ENCODE measurements at places on chromosomes 12 and 14.

DNA sequence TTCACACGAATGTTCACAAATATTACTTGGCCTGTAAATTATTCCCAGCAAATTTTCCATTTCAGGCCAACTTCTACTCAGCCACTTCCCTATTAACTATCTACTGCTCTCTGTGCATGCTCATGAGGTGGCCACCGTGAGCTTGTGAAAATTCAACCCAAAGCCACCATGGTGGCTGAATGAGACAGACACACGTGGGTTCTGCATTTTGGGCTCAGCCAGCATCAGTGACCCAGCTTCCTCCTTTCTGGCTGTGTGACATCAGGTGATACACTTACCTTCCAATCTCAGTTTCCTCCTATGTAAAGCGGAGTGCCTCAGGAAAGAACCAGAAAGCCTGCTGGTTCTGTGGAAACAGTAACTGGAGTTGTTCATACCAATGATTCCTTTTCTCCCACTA, 175.8 kb downstream of the FOXN3 start:
- DNase-seq = no peak

- DNase-seq = no peak
These were observed 44.5 kb downstream of the MAP1LC3B2 start for GRCh38 chr12:116603546-116604177.

DNA sequence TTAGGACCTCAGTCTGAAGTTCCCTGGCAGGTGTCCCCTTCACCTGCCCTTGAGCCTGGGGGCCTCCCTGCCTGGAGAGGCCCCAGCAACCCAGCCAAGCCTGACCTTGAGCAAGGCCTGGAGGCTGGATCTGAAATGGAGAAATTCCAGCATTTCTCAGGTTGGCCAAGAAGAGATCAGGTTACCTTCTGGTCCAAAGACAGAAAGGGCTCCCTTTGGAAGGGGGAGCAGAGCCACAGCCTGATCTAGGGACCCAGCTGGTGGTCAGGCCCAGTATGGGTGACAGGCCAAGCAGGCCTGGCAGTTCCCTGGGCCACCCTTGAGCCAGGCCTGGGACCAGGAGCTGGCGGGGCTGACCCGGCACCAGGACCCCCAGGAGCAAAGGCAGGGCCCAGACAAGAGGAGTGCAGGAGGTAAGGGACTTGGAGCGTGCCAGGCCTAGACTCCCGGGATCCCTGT, 82.8 kb downstream of the TNFAIP2 start:
- DNase-seq = no peak

GRCh38 chr14:72256055-72256454, 323.8 kb downstream of the RGS6 start:
- DNase-seq = no peak

GRCh38 chr14:99260116-99260515, 11.9 kb downstream of the BCL11B start:
- no peak for DNase-seq

- no peak for DNase-seq
These were observed 7.6 kb downstream of the ISCA2 start for GRCh38 chr14:74501135-74501614.

GRCh38 chr12:108394196-108394595, 55.1 kb upstream of the CMKLR1 start:
- DNase-seq = no peak

- DNase-seq = no peak
These were observed 43.4 kb upstream of the ST8SIA1 start for GRCh38 chr12:22377731-22378496.

DNA sequence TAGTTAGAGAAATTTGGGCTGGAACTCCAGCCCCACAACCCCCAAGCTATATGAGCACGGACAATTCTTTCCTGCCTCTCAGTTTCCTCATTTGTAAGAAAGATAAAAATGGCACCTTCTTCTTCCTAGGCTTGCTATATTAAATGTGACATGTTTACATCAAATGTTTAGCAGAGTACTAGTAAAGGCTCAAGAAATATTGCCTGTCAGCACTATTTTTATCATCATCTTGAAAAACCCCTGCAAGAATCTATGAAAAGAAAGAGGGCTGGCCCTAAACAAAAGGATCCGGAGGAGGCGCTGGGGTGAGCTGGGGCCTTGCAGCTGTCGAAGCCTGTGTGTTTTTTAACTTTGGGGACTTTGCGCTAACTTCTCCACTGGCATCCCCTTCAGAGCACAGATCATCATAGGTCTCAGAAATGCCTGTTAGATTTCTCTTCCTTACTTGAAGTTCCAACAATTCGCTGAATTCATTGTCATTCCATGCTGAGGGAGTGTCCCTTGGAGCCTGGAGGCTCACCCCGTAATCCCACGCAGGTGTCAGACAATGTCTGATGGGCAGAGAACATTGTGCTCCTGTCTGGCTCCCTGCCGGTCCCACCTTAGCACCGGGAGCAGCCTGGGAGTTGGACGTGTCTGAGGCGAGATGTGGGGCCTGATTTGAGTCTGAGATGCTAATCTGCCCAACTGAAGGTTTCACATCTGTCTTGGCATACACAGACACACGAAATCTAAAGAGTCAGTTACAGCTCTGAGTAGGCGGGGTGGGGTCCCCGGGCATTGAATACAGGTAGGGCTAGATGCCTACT, 206.8 kb downstream of the NUAK1 start:
- DNase-seq = no peak

DNA sequence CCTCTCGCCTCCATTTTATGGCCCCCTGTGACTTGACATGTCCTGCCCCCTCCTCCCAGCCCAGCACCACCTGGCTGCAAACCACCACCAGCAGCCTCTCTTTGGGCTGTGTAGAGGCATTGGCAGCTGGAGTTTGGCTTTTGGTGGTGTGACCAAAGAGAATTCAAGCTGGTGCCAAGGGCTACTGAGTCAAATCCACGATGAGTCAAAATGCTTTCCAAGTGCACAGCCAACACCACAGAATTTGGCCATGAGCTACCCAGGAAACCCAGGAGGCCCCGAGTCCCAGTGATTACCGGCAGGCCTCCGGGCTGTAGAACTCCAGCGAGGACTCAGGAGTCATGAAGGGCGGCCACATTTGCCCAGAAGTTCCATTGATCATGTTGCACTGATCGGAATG, 53.8 kb downstream of the SCARB1 start:
- no peak for DNase-seq

DNA sequence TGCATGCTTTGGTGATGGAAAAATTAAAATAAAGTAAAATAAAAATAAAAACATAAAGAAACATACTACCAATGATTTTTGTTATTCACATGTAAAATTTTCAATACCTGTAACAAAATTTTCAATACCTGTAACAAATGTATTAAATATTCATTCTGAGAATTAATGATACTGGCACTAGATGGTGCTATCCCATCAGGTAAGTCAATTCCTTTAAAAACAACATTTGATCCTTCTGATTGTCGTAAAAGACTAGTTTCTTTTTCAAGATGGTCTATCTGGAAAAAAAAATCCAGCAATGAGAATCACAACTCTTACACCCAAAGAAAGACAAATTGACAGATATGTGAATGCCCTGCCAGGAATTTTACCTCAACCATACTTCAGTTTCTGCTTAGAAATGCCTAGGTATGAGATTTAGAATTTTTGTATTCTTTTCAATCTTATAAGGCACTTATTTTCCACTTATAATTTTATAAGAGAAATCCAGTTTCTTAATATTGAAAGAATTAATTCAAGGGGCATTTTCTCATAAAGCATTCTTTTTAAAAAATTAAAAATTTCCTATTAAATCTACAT, 30.7 kb downstream of the CEP290 start:
- no peak for DNase-seq

- no peak for DNase-seq
These were observed 84.5 kb downstream of the PLEKHG3 start for GRCh38 chr14:64788706-64789105.

DNA sequence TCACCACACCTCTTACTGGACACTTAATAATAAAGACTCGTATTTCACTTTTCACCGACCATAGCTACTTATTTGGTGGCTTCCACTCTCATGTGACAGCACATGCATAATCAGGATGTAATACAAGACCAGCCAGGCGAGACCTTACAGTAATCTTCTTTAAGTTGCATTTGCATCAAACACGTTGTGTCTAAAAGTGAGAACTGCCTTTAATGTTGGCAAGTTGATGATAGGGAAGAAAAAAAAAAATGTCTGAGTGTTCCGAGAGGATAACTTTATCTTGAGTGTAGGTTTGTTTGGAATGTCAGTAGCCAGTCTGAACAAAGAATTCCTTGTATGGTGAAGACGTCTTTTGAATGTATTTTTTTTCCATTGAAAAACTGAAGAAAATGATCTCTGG, 440.4 kb downstream of the ADAMTS20 start:
- no peak for DNase-seq

DNA sequence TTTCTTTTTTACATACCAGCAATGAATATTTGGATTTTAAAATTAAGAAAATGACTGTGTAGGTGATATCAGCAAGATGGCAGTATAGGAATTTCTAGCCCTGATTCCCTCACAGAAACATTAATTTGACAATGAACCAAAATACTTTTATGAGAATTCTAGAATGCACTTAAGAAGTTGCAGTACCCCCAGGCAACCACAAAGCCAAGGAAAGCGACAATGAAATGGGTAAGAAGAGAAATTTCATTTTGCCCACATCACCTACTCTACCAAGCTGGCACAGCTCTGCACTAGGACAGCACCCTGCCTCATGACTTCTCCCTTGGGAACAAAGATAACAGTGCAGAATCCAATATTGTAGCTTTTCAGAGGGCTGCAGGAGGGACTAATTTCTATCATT, 6.6 kb downstream of the OR9K2 start:
- no peak for DNase-seq

GRCh38 chr14:61588419-61588901, 106.9 kb upstream of the HIF1A start:
- no peak for DNase-seq

DNA sequence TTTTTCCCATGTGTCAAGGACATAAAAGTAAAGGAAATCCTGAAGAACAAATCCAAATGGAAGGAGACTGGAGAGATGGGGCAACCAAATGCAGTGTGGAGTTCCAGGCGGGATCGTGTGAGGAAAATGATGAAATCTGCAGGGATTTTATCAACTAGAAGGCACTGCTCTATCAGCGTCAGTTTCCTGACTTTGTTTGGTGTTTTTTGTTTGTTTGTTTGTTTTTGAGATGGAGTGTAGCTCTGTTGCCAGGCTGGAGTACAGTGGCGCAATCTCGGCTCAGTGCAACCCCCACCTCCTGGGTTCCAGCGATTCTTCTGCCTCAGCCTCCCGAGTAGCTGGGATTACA, 43.3 kb upstream of the GPR132 start:
- no peak for DNase-seq

DNA sequence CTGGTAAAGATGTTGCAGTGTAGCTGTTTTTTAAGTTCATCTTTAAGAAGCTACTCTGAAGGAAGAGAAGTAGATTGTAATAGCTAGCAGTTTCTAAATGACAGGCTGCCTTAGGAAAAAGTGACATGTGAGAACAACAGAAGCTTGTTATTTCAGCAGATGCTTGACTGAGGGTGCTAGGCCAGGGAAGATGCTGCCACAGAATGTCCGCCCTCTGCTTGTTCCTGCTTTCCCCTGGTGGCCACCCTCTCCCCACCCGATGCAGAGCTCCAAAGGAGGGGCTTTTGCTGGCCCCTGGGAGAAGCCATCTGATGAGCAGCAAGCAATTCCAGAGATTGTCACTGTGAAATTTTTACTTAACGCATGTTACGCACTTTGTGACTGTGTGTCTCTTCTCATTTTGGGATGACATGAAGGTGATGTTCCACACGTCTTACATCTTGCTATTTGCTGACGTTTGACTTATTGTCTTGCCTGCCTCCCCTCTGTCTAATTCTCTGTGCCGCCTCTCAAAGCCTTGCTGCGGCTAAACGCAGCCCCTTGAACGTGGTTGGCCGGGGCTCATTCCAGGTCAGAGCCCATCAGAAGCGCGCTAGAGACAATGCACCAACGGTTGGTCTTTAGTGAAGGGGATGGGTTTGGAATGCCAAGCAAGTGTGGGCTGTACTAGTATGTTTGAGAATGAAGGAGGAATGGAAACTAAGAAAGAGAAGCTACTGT, 44.8 kb downstream of the WDR20 start:
- DNase-seq = peak; percentile 10

DNA sequence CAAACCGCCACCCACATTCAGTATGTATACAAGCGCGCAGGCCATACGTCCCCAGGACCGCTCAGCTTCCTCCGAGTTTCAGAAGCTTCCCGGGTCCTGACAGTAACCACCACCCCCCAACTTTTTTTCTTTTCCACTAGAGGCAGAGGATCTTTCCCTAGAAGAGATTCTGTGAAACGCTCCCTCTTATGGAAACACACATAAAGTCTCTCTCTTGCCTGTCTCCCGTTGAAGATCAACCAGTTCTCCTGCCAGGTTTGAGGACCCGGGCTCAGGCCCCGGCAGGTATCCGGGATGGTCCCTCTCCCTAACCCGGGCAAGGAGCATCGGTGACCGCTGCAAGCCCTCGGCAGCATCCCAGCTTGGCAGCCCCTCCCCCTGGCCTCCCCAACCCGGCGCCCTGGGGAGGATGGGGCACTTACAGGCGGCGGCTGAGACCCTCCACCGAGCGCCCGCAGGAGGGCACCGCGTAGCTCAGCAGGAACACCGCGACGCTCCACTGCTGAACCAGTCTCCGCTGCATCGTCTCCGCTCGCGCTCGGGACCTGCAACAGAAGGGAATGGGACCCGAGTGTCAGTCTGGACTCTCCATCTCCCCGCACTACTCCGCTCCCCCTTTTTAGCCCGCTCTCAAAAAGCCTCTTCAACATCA, 3.4 kb downstream of the PTHLH start:
- peak; percentile 3 for DNase-seq

- no peak for DNase-seq
These were observed 144.9 kb upstream of the CRY1 start for GRCh38 chr12:107238296-107238695.

- DNase-seq = no peak
These were observed 8.4 kb downstream of the HOXC8 start for GRCh38 chr12:54017027-54017788.

DNA sequence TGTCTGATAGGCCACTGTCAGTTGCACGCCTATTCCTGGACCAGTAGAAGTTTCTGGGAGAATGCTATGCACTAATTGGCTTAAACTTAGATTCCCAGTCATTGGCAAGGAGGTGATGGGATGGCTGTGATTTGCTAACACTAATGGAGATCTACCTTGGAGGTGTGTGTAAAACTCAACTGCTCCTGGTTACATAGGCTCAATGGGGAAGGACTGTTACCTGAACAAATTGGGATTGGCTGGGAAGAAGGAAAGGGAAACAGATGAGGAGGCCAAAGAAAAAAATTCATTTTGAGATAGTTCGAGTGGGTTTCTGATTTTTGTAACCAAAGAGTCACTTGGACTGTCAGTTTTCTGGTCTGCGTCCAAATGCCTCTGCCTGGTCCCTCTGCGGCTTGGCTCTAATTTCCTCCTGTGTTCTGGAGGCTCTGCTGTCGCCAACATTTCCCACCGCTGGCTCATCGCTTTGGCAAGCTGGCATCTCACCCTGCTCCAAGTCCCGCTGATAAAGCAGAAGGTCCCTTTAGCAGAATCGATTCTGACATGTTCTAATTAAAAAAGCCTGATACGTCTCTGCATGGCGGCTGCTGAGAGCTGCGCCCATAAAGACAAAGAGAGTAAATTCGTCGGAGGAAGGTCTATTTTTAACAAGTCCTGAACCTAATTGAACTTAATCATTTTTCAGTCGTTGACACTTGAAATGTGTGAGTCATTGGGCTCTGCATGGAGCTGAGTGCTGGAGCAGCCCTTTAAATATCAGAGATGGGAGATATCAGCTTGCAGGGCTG, 2.0 kb upstream of the CCDC63 start:
- no peak for DNase-seq
